ENCODE measurements at places on chromosomes 12 and 14.
A peak's percentile ranks its signal among the peaks of the same experiment; 100 is the strongest.

- DNase-seq: no peak
Measured at GRCh38 chr12:53495903-53496751, 3.1 kb downstream of the MAP3K12 start.

DNA sequence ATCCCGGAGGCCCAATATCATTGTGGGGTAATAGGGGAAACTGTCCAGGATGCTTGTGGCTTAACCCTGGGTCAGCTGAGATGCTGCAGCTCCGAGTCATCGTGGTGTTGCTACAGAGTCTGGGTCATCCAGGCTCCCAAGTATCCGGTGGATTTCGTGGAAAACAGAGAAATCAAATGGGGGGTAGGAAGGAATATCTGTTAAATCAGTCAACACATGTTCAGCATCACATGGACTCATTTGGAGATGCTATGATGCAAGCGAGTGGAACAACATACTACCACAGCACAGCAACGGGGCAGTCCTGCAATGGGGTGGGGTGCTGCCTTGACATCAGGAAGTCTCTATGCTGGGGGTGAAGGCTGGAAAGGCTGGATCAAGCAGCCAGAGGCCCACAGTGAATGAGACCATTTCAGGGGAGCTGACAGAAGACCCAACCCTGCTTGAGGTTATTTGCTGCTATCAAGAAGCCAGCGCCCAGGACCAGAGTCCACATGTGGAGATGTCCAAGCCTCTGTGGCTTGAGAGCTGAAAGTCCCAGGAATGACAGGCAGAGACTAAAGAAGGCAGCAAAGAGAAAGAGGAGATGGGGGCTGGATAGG, 22.9 kb downstream of the VDR start:
- no peak for DNase-seq

GRCh38 chr14:72332871-72333270, 400.6 kb downstream of the RGS6 start:
- no peak for DNase-seq

DNA sequence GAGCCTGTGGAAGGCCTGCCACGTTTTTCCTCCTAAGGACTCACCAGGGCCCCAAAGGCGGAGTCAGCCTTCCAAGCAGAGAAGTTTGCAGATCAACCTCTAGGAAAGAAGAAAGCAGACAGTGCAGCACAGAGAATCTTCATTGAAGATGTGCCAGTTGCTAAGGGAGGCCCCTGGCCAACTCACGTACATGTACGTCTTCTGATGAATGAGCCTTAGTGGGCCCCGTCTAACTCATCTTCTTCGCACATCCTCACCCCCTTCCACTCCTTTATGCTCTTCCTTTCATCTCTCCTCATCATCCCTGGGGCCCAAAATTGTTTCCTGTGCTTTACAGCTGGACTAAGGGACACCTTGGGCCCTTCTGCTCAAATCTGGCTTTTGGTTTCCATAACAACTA, 703.0 kb upstream of the TBX3 start:
- no peak for DNase-seq

DNA sequence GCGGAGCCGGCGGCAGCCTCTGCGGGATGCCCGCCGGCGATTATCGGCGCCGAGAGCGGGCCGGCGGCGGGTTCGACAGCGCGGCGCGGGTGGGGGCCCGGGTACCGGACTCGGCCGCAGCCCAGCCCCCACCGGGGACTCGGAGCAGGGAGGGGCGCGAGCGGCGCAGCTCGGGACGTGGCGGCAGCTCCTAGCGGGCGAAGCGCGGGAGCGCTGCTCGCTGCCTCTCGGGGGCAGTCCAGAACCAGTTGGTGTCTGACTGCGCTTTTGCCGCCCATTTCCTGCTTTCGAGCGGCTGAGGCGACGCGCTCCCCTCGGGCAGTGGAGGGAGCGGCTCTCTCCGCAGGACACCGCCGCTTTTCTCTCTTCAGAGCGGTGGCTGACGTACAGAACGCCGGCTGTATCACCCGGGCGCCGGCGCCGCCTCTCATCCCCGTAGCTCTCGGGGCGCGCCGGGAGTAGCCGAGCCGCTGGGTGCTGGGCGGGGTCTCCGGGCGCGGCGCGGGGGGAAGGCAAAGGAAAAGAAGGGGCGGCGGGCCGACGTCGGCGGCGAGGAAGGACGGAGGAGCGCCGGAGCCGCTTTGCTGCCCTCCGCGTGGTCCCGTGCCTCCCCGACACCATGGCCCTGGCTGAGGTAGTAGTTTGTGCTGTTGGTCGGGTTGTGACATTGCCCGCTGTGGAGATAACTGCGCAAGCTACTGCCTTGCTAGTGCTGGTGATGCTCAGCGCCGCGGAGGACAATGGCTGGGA, 136.6 kb downstream of the MON2 start:
- peak; percentile 71 for DNase-seq

- DNase-seq: no peak
Measured at GRCh38 chr12:59004456-59004855, 84.2 kb upstream of the LRIG3 start.

DNA sequence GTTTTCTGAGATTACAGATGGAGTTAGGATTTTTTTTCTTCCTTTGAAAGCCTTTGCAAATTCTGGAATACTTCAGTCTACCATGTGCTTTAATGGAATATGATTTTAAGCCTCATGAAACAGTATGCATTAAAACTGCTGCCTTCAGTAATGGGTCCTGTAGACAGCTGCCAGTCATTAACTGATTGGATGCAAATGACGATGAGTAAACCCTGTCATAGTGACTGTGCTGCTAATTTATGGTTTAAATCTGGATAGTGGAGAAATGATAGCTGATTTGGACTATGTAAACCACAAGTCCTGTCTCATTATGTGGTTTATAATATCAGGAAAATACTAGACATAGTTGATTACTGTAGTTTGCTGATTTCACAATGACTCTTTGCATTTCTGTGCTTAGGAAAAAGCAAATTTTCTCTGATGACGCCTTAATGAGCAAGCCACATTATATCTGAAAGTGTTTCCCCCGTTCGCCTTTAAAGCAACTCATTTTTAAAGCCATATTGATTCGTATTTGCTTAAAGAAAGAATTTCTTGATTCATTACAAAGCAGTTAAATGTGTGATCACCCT, 217.6 kb downstream of the TMTC2 start:
- no peak for DNase-seq

All from stimulated activated CD4-positive, alpha-beta T cell treated with anti-CD3 and anti-CD28 coated beads, Interleukin-12 subunit alpha, Interleukin-12 subunit beta, amount 100 ng/mL, for 48 hours (primary cell).